ENCODE measurements at places on chromosomes 3 and 15.

- DNase-seq: no peak
These were observed 378 bp upstream of the FEM1B start for GRCh38 chr15:68277131-68277602.

GRCh38 chr3:177611752-177612334, 414.6 kb upstream of the TBL1XR1 start:
- no peak for DNase-seq

- DNase-seq: no peak
These were observed 167.6 kb downstream of the PYDC2 start for GRCh38 chr3:191628571-191628970.

GRCh38 chr15:99153026-99153535, 48.2 kb downstream of the SYNM start:
- DNase-seq: no peak

DNA sequence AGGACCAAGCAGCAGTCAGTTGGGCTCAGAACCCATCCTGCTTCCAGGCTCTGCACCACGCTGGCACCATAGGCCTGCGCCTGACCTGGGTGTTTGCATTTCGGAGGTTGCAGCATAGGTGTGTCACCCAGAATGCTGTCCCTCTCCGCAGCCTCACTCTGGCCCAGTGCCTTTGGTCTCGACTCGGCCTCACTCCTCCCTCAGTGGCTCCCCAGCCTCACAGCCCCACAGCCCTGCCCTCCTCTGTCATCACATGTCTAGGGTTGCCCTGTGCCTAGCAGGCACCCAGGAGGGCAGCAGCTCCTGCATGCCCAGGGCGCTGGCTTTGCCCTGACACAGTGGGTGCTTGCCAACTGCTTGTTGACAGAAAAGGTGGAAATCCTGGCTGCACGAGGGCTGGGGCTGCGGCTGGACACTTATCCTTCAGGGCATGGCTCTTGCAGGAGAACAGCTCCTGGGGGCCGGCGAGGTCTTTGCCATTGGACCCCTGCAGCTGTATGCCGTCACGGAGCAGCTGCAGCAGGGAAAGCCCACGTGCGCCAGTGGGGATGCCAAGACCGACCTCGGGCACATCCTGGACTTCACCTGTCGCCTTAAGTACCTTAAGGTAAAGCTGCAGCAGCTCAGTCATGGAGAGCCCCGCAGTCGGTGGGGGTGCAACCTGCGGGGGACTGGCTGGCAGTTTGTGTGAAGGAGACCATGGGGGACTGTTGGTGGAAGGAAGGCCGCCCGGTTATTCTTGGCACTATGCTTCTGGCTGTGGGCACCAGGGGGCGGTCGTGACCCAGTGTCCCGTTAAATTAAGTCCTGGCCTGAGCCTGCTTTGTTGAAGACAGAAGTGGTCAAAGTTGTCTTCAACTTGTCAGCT, 16.2 kb downstream of the NISCH start:
- DNase-seq: peak; percentile 46

DNA sequence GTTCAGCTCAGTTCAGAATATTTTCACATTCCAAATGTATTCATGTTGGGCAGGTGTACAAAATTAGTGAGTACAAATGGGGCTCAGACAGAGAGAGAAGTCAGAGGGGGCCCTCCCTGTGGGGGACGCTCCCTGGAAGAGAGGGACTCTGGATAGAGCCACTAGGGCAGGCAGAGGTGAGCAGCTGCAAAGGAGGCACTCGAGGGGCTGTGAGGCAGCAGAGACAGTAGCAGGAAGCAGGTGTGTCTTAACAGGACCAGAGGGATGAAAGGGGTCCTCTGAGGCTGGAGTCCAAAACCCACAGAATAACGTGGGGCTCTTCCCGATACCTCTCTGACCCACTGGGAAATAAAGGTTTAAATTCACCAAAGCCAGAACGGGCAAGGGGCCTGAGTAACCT, 127.1 kb downstream of the MEGF11 start:
- DNase-seq: no peak
